ENCODE measurements at places on chromosomes 4 and X. TPM values are rescaled to one million over a fixed set of nuclear protein-coding genes. Genes with fewer than 3 reads are reported as not detected.

DNA sequence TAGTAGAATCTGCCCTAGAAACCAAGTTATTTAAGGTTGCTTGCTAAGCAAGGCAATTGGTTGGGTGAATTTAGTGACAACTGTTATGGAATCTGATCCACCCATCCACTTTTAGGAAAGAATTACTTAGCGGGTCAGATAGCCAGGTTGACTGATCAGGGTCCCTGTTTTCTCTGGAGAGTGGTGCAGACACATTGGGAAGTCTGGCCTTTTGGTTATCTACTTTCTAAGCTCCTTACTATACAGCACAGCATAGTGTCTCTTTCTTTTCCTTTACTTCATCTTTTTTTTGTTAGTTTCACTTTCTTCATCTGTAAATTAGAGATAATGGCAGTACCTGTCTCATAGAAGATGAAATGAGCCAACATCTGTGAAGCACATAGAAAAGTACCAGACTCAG, 7.4 kb downstream of the HERC3 start:
- H3K27ac ChIP-seq = no peak overlapping the region
- no peaks in the 10 kb centered on the region for H3K27me3 ChIP-seq
- no peak overlapping the region for H3K4me3 ChIP-seq

GRCh38 chr4:73438582-73439215, 2.7 kb downstream of the AFP start:
- no peak overlapping the region for H3K4me3 ChIP-seq
- DNase-seq = no peak
- H3K4me1 ChIP-seq = no peaks in the 10 kb centered on the region
- H3K27ac ChIP-seq = no peak overlapping the region
- no peaks in the 10 kb centered on the region for H3K36me3 ChIP-seq
- peaks cover 65% of the 10 kb centered on the region for H3K27me3 ChIP-seq

GRCh38 chr4:104750008-104750407, 255.3 kb upstream of the CXXC4 start:
- DNase-seq = no peak
- no peaks in the 10 kb centered on the region for H3K27me3 ChIP-seq
- H3K36me3 ChIP-seq = no peaks in the 10 kb centered on the region
- H3K27ac ChIP-seq = no peak overlapping the region
- no peaks in the 10 kb centered on the region for H3K4me1 ChIP-seq
- H3K4me3 ChIP-seq = no peak overlapping the region

- no peaks in the 10 kb centered on the region for H3K27me3 ChIP-seq
- no peak overlapping the region for H3K4me3 ChIP-seq
- no peaks in the 10 kb centered on the region for H3K36me3 ChIP-seq
- DNase-seq = no peak
- peaks cover 20% of the 10 kb centered on the region for H3K4me1 ChIP-seq
Observed at GRCh38 chr4:96839441-96839840, 999.5 kb downstream of the PDHA2 start.

DNA sequence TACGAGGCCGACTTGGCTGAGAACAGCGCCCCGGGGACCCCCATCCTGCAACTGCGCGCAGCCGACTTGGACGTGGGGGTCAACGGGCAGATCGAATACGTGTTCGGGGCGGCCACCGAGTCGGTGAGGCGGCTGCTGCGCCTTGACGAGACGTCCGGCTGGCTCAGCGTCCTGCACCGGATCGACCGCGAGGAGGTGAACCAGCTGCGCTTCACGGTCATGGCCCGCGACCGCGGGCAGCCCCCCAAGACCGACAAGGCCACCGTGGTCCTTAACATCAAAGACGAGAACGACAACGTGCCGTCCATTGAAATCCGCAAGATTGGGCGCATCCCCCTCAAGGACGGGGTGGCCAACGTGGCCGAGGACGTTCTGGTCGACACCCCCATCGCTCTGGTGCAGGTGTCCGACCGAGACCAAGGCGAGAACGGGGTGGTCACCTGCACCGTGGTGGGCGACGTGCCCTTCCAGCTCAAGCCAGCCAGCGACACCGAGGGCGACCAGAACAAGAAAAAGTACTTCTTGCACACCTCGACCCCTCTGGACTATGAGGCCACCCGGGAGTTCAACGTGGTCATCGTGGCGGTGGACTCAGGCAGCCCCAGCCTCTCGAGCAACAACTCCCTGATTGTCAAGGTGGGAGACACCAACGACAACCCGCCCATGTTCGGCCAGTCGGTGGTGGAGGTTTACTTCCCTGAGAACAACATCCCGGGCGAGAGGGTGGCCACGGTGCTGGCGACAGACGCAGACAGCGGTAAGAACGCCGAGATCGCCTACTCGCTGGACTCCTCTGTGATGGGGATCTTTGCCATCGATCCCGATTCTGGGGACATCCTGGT, 2.4 kb downstream of the PCDH7 start:
- peak overlapping the region; percentile 89 for H3K4me3 ChIP-seq
- peak overlapping the region; percentile 84 for H3K27ac ChIP-seq
- DNase-seq = no peak
- H3K36me3 ChIP-seq = peaks cover 20% of the 10 kb centered on the region

- no peak for DNase-seq
- H3K4me3 ChIP-seq = no peak overlapping the region
- no peaks in the 10 kb centered on the region for H3K4me1 ChIP-seq
- peaks cover 9% of the 10 kb centered on the region for H3K36me3 ChIP-seq
Observed at GRCh38 chr4:119490335-119490734, 138.3 kb downstream of the PDE5A start.

DNA sequence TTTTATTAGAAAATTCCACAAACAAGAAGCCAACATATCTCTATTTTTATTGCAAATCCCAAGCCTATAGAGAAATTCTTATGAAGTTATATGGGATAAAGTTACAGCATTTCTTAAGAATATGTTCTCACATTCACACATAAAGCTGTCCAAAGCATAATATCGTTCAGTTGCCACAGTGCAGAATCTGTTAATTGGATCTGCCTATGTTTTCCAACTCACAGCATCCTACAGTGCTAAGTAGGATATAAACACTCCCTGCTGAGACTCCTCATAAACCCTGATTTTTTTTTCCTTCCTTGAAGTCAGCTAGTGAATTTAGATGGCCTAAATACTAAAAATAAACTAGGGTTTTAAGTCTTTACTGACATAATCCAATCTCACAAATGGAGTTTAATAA, 307.9 kb downstream of the PDGFC start:
- H3K4me3 ChIP-seq = no peak overlapping the region
- no peaks in the 10 kb centered on the region for H3K27me3 ChIP-seq
- H3K27ac ChIP-seq = no peak overlapping the region

- H3K36me3 ChIP-seq = no peaks in the 10 kb centered on the region
- H3K4me1 ChIP-seq = no peaks in the 10 kb centered on the region
- peak; percentile 44 for DNase-seq
- no peak overlapping the region for H3K27ac ChIP-seq
- no peak overlapping the region for H3K4me3 ChIP-seq
- no peaks in the 10 kb centered on the region for H3K27me3 ChIP-seq
Observed at GRCh38 chrX:150226223-150226965, 136.7 kb upstream of the MAMLD1 start.

GRCh38 chr4:166987026-166987425, 247.3 kb downstream of the SPOCK3 start:
- no peak overlapping the region for H3K27ac ChIP-seq
- H3K36me3 ChIP-seq = no peaks in the 10 kb centered on the region
- no peaks in the 10 kb centered on the region for H3K4me1 ChIP-seq
- no peak for DNase-seq
- peaks cover 6% of the 10 kb centered on the region for H3K27me3 ChIP-seq
- H3K4me3 ChIP-seq = no peak overlapping the region

GRCh38 chr4:135256111-135256510, 1054.5 kb upstream of the PABPC4L start:
- no peak for DNase-seq
- H3K27ac ChIP-seq = peak overlapping the region; percentile 89
- H3K4me1 ChIP-seq = peaks cover 44% of the 10 kb centered on the region

The FGFBP2 gene
- not detected for total RNA-seq

The ZNF718 gene
- total RNA-seq = 5.8 TPM

The ARHGAP6 gene
- 4.2 TPM for total RNA-seq

The SPIN4 gene
- total RNA-seq = 7.4 TPM

The FDCSP gene
- not detected for total RNA-seq
